ENCODE measurements at places on chromosomes 2 and 18. TPM values are rescaled to one million over a fixed set of nuclear protein-coding genes. Genes with fewer than 3 reads are reported as not detected.

The COBLL1 gene
- 81.0 TPM for total RNA-seq

The CPO gene
- not detected for total RNA-seq

The CD8B2 gene
- not detected for total RNA-seq

The ANKRD62 gene
- total RNA-seq = not detected

The UGT1A8 gene
- total RNA-seq = not detected

The PARD6G gene
- total RNA-seq = 4.1 TPM

The UGT1A4 gene
- 0.73 TPM for total RNA-seq

The NEDD4L gene
- 149 TPM for total RNA-seq

GRCh38 chr18:55605733-55606338, 17.8 kb upstream of the TCF4 start:
- no peak for DNase-seq

GRCh38 chr18:3471141-3471648, 21.2 kb downstream of the TGIF1 start:
- no peak for DNase-seq

GRCh38 chr18:8403713-8404112, 205.5 kb upstream of the RAB12 start:
- no peak for DNase-seq

DNA sequence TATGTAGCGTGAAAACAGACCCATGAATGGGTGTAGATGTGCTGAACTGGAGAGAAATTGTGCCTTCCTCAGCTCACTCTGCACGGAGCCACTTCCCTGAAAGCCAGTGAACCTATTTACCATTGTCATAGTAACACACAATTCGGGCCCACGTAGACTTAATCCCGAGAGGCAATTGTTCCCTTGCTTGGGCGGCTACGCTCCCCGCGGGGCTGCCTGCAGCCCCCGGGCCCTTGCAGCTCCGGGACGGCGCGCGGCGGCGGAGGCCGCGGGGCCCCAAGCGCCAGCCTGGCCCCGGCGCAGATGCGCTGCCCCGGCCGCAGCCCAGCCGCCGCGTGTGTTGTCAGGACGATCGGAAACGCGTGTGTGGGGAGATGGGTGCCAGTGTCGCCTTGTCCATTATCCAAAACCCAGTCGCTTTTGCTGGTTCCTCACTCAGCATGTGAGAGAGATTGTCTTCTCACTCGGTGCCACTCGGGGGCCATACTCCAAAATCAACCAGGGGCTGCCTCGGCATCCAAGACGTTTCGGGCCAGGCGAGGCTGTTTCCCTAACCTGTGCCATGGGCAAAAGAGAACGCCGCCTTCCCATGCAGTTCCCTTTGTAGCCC, 17.9 kb upstream of the LRRTM1 start:
- peak; percentile 43 for DNase-seq

GRCh38 chr2:17232776-17233556, 285.3 kb downstream of the RAD51AP2 start:
- DNase-seq = no peak

- peak; percentile 48 for DNase-seq
Observed at GRCh38 chr18:58338961-58339592, 289.8 kb downstream of the ALPK2 start.

DNA sequence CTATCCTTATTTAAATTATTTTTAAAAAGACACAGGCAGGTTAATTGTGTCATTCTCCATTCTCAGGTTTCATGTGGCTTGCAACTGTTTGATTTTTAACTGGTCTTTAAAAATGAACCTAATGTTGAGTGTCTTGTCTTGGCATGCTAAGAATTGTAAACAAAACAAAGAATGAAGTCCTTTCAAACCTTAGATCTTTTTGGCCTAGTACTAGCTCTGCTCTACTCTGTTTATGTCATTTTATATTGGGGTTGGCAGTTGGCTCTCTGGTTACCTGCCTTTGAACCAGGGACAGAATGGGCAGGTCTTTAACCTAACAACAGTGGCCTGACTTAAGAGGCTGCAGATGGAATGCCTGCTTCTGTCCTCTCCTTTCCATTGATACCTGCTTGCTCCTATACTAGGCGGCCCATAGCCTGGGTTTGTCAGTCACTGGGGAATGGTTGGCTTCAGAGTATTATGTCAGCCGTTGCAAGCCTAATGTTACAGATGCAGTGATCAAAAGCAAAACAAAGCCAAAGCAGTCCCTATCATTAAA, 85.5 kb downstream of the MTA3 start:
- no peak for DNase-seq

- DNase-seq = no peak
Observed at GRCh38 chr2:224671731-224672130, 44.4 kb downstream of the CCDC195 start.

- no peak for DNase-seq
Observed at GRCh38 chr2:112332123-112332696, 56.8 kb downstream of the ZC3H6 start.

GRCh38 chr18:42635378-42636048, 480.0 kb downstream of the RIT2 start:
- no peak for DNase-seq

GRCh38 chr18:78090584-78090983, 840.9 kb downstream of the GALR1 start:
- no peak for DNase-seq

DNA sequence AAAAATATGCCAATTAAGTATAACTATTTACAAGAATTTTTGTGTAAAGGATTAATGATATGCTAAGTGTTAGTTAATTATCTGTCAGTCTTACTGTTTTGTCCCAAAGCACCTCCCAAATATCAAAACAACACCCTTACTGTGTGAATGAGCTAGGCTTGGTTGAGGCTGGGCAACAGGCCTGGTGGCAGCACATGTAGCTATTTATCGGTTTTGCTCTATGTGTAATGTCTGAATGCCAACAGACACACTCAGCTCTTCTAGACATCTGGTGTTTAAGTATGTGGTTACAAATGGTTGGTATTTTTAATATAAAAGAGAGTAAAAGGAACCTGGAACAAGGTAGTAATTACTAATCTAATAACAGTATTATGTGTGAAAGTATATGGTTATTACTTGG, 175.3 kb downstream of the RAB3GAP1 start:
- DNase-seq = no peak

- DNase-seq = no peak
Observed at GRCh38 chr2:150274108-150274507, 213.4 kb downstream of the RND3 start.

Data from stomach (tissue), 19 donors.